ENCODE measurements at places on chromosomes 12 and 14. TPM values are rescaled to one million over a fixed set of nuclear protein-coding genes. Genes with fewer than 3 reads are reported as not detected.

The DACT1 gene
- total RNA-seq = 435 TPM

The PIANP gene
- total RNA-seq = 1.2 TPM

The LRRC10 gene
- not detected for total RNA-seq

The ATG101 gene
- total RNA-seq = 19.5 TPM

The DPPA3 gene
- not detected for total RNA-seq

The LGALS3 gene
- 15.4 TPM for total RNA-seq

The SEL1L gene
- 72.8 TPM for total RNA-seq

The RFX4 gene
- total RNA-seq = 3.6 TPM

The RNF212B gene
- total RNA-seq = not detected

The ERP27 gene
- total RNA-seq = not detected

The KRT5 gene
- 0.62 TPM for total RNA-seq

The PITPNM2 gene
- 9.0 TPM for total RNA-seq

The TM9SF1 gene
- 20.6 TPM for total RNA-seq

The ZNF10 gene
- 43.7 TPM for total RNA-seq

The KIF26A gene
- total RNA-seq = 13.1 TPM

The NANOG gene
- total RNA-seq = not detected

The NPFF gene
- not detected for total RNA-seq

The TAS2R14 gene
- total RNA-seq = 11.4 TPM

The CLEC4E gene
- not detected for total RNA-seq

The RPL10L gene
- total RNA-seq = not detected

The TSHR gene
- total RNA-seq = under 0.01 TPM

The SSTR1 gene
- 14.8 TPM for total RNA-seq

The PRH2 gene
- 0.62 TPM for total RNA-seq

The PRIMA1 gene
- not detected for total RNA-seq

The GALNT9 gene
- total RNA-seq = 1.4 TPM

The MED13L gene
- total RNA-seq = 389 TPM

The ATF1 gene
- total RNA-seq = 30.3 TPM

The LRP1 gene
- 65.4 TPM for total RNA-seq

The GPR65 gene
- total RNA-seq = 0.47 TPM

The LRRK2 gene
- total RNA-seq = 12.2 TPM

The ARF3 gene
- total RNA-seq = 67.5 TPM

All from occipital lobe (tissue), 3 donors.